ENCODE measurements at places on chromosomes 12 and 14.
A peak's percentile ranks its signal among the peaks of the same experiment; 100 is the strongest.

- no peak for DNase-seq
These were observed 255.6 kb downstream of the ERC1 start for GRCh38 chr12:1246637-1247036.

GRCh38 chr14:73333031-73333430 lies 95.7 kb downstream of the PAPLN start:
- DNase-seq = no peak

DNA sequence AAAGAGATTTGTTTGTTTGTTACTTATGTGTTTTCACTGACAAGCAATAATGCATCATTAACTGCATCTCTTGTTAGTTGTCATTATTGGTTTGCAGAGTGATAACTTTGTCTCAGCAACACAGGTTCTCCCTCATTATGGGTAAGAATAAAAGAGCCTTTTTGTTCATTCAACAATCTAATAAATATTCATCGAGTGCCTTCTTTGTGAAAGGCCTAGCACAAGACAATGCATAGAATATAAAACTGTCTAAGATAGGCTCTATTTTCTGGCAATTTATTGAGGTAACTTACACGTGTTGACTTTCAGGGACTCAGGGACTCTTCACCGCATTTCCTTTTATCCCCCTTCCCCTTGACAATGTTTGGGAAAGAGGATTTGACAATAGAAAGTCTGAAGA lies 95.5 kb upstream of the KRR1 start:
- DNase-seq = no peak

- DNase-seq = no peak
These were observed 7.9 kb upstream of the NAA25 start for GRCh38 chr12:112116232-112117060.

- DNase-seq = peak; percentile 8
These were observed 227.1 kb upstream of the KRR1 start for GRCh38 chr12:75738486-75738885.

GRCh38 chr12:131511391-131511802 lies 199.5 kb upstream of the SFSWAP start:
- peak; percentile 47 for DNase-seq

DNA sequence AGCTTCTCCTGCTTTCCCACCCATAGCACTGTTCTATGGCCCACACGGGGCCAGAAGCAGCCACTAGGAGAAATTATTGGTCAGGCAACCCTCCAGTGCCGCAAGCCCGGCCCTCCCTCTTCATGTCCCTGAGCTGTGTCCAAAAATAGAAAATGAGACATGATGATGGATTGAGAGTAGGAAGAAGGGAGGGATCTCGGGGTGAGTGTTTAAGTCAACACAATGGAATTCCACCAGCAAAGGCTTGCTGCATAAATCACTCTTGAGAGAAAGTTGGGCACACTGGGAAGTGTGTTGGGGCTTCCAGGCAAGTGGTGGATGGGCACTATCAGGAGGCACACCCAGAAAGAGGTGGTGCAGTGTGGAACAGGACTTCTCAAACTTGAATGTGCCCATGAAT lies 94.2 kb downstream of the LLPH start:
- DNase-seq = no peak

- DNase-seq = no peak
These were observed 593.8 kb downstream of the RPL10L start for GRCh38 chr14:46057799-46058198.

Data from stimulated activated CD4-positive, alpha-beta T cell treated with anti-CD3 and anti-CD28 coated beads, Interleukin-4, amount 100 ng/mL, for 48 hours (primary cell).